CD4-positive, alpha-beta T cell treated with Interleukin-15 for 4 hours (primary cell): ENCODE measurements at places on chromosomes 7 and 10.

DNA sequence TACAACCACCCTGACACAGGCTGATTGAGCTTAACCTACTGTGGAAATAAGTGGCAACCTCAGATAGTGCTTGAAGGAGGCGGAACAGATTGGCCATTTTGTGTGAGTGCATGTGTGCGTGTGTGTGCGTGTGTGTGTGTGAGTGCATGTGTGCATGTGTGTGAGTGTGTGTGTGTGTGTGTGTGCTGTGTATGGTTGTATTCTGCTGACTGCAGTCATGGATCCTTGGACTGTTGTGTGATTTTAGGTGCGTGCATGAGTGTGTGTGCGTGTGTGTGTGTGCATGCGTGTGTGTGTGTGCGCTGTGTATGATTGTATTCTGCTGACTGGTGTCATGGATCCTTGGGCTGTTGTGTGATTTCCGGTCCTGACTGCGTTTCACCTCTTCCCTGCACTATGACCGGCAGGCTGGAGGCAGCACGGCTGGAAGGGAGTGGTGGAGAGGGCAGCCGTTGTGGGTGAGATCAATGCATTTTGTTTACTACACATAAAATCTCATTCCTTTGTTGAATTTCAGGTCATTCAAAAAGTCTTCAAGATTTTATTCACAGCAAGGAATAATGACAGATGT, 6.3 kb downstream of the IQCE start:
- DNase-seq: no peak

DNA sequence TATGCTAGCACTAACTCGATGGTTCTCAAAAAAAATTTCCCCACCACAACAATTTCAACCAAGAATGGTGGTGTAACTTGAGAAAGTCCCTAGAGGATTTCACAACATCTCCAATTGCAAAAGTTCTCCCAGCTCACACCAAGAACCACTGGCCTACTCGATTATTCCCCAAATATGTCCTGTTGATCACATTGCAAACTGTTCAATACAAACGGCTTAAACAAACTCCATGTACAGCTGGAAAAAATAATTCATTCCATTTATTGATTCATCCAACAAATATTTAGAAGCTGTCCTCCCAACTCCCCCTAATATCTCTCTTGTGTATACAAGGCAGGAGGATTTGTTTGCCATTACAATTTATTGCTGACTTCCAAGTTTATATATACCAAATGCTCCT, 19.1 kb downstream of the TMEM176B start:
- no peak for DNase-seq

DNA sequence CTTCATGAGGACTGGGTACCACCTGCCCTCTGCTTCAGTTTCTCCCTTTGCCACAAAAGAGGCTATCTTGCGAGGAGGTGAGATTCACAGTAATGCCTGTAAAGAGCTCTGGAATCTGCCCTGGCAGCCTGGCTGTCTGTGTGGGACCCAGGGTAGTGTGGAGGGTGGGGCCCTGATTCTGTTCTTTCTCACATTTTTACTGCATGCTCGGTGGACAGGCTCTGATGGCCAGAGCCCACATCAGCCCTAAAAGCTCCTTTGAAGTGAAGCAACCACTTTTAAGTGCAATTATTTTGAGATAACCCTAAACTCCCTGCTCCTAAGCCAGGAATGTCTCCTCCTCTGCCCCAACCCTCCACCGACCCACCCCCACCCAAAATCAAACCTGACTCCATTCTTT, 92.1 kb upstream of the PODXL start:
- DNase-seq: no peak

GRCh38 chr10:91713461-91714072, 80.7 kb upstream of the PPP1R3C start:
- no peak for DNase-seq

- DNase-seq: no peak
Observed at GRCh38 chr10:84292502-84292901, 35.9 kb upstream of the CCSER2 start.

GRCh38 chr7:44733708-44734481, 14.8 kb upstream of the ZMIZ2 start:
- DNase-seq: no peak

- no peak for DNase-seq
Observed at GRCh38 chr10:84552478-84552877, 224.1 kb downstream of the CCSER2 start.

- DNase-seq: no peak
Observed at GRCh38 chr7:149604521-149604920, 106.9 kb upstream of the ZNF746 start.

- no peak for DNase-seq
Observed at GRCh38 chr7:25720427-25720826, 431.6 kb upstream of the NFE2L3 start.

- DNase-seq: no peak
Observed at GRCh38 chr10:48439581-48440041, 133.1 kb downstream of the MAPK8 start.

DNA sequence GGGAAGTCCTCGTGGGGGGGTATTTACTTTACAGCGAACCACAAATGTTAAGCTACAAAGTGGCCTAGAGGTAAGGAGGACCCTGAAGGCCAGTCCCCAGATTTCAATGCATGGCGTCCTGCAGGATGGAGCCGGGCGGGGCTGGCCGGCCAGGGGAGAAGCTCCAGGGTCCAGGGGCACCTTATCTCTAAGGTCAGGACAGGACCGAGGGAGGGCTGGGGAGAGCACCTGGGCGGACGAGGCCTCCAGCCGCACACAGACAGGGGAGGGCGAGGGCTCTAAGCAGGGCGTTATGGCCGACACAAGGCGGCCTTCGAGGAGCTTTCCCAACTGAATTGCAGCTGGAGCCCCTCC, 96.4 kb upstream of the DIP2C start:
- no peak for DNase-seq
